SJCRH30 (cell line): ENCODE measurements at places on chromosomes 7 and 10. TPM values are rescaled to one million over a fixed set of nuclear protein-coding genes. Genes with fewer than 3 reads are reported as not detected.

DNA sequence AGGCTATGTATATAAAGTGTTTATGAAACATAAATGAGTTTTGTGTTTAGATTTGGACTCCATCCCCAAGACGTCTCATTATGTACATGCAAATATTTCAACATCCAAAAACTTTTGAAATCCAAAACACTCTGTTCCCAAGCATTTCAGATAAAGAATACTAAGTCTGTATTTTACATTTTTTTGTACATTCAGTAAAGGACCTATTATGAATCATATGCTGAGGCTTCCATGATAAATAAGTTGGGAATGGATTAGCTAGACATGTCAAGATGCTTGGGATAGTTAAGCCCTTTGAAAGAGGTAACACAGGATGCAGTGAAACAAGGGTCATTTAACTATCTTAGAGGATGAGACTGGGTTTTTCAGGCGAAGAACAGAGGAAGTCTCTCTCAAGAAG lies 262.9 kb downstream of the SNX13 start:
- no peak for DNase-seq

COL13A1 gene
- 0.20 and 0.26 TPM in 2 replicates for total RNA-seq

ATOH7 gene
- 0.13 TPM in 1 of 2 replicates, not detected in the other for total RNA-seq

DNA sequence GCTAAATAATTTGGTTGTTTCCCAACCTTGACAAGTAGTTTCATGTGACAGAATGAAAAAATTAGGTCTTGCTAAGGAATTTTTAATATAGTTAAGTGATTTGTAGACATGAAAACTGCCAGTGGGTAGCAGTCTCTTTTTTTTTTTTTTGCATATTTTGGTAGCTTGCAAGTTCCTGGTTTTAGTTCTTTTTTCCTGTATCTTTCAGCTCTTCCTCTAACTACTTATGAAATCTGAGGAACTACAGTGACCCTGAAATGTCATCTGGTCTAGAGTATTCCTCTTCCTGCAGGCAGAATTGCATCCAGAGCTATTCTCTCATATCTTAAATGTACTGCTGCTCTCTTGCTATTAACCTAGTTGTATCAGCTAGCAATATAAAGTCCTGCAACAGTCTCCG lies 160.4 kb downstream of the HDAC9 start:
- no peak for DNase-seq

- DNase-seq = no peak
Observed at GRCh38 chr7:7978860-7979259, 10.3 kb downstream of the GLCCI1 start.

- no peak for DNase-seq
Observed at GRCh38 chr7:154255324-154255723, 203.1 kb downstream of the DPP6 start.

ELN gene
- 100 and 110 TPM in 2 replicates for total RNA-seq

AKR1C8 gene
- total RNA-seq = 0.10 and 0.23 TPM in 2 replicates

BLNK gene
- not detected in 2 replicates for total RNA-seq

DNA sequence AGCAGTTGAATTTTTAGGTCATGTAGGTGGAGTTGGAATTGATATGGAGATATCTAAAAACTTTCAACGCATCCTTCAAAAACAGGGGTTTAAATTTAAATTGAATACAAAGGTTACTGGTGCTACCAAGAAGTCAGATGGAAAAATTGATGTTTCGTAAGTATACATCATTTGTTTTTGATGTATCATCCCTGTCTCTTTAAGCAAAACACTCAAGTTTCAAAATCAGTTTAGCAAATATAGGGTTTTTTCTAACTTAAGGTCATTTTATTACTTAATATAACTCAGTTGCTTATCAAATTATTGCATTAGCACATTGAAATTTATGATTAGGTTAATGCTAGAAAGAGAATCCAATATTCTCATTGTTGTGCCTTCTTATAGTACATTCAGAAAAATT lies 24.6 kb downstream of the DLD start:
- no peak for DNase-seq

DNA sequence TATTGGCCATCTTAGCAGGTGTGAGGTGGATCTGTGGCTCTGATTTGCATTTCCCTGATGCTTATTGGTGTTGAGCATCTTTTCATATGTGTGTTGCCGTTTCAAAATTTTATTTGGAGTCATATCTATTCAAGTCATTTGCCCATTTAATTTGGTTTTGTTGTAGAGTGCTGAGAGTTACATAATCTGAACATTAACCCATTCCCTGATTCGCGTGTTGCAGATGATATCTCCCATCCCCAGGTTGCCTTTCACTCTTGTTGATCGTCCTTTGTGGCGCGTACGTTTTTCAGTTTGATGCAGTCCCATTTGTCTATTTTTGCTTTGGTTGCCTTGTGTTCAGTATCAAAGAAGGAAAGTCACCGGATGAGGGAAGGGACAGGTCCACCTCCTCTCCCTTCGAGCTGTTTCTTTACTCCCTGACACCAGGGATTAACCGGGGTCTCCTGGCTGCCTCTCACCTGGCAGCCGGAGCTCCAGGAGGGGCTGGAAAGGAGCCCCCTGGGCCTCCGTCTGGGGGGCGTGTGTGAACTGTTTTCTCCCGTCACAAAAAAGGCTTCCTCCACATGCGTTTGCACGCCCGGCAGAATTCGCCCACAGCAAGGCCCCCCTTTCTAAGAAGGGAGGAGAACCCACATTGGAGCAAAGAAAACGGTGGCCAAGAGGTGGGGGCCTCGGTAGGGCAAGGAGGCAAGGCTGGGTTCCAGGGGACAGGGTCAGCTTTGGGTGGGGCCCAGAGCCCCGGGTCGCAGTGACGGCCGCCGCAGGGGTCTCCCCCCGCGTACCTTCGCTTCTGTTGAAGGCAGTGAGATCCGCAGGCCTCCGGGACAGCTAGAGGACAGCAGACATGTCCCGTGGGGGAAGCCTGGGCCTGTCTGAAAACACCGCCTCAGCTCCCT lies 8.3 kb downstream of the MNX1 start:
- DNase-seq = no peak

- DNase-seq = peak; percentile 95
Observed at GRCh38 chr7:44921607-44922350, 36.4 kb upstream of the PURB start.

GRCh38 chr10:116671274-116671926 lies 50.6 kb downstream of the PNLIPRP2 start:
- DNase-seq = no peak

GRCh38 chr10:91335147-91335546 lies 75.0 kb upstream of the HECTD2 start:
- no peak for DNase-seq

- DNase-seq = no peak
Observed at GRCh38 chr7:68707958-68708357, 890.3 kb upstream of the AUTS2 start.

ASB10 gene
- not detected in 2 replicates for total RNA-seq

OR9A2 gene
- not detected in 2 replicates for total RNA-seq

DNA sequence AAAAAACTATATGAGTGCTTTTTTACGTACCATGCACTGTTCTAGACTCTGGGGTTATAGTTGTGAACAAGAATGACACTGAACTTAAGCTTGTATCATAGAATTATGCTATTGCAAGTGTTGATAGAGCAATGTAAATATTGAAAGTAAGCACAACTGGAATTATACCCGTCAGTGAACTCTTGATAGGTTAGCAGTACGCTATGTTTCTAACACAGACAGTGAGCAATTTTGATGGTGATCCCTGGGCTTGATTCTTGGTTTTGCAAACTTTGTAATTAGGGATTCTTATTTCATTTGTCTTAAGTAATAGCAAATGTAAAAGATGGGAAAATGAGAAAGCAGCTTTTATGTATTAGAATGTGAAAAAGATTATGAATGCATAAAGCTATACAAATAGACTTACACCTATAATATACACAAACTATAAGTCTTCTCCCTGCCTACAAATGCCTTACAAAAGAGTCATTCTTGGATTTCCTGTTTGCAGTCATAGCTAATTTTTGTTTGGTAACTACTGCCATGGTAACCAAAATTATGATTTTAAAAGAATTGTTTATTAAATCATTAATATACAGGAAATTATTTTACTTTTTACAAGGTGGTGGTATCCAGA lies 6.7 kb downstream of the TES start:
- DNase-seq = no peak

DNA sequence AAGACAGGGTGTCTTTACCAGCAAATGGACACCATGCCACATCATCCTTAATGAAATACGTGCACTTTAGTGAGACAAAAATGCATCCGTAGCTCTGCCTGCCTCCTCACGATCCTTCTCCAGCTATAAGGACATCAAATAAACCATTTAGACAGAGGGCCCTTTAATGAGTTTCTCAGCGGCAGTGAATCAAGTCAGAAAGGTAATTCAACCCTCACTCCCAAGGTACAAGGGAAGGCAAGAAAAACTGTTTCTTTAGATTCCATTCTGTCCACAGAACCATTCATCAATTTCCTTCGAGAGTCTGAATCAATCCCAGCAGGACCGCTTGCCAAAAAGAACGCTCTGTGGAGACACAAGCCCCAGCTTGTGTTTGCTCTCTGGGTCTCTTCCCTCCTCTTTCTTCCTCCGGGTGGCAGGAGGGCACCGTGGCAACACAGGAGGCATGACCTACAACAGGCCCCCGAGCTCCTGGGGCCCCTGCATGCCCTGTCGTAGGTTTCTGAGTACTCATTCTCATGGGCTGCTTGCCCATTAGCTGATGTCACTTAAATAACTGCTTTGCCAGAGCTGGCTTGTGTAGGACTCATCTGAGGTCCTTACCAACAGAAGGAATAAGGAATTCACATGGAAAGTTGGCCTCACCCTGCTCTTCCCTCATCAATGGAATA lies 297.8 kb upstream of the PRKCQ start:
- no peak for DNase-seq

GRCh38 chr7:48089046-48090003 lies at the start of gene UPP1:
Gene UPP1, plus strand, starts transcription at chr7:48089265. Its CDS starts 5,519 bp downstream, at chr7:48094784.
- no peak for DNase-seq

PDGFA gene
- 26.9 and 31.6 TPM in 2 replicates for total RNA-seq

DNA sequence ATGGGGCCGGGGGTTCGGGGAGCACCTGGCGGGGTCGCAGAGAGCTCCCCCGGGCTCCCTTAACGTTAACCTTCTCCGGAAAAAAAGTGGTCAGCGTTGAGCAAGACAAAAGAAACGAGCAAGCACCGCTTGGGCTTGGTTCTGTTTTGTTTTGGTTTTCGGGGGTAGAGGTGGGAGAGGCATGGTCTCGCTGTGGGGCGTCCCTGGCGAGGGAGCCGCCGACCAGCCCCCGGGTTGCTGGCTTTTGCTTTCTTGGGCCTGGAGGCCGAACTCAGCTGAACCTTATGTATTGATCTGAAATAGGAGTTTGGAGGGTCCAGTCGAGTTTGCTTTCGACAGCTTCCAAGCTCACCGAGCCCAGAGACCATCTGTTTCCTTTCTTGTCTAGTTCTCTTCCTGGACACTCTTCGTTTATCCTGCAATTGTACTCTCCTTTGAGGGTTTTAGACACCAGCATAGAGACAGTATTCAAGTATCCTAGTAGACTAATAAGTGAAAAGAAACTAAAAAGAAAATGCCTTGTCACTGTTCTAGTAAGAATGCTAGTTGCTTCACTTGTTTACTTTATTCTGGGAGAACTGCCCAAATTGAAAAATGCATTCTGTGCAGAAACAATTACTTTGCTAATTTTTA lies 980 bp downstream of the FHIP2A start:
- peak; percentile 29 for DNase-seq

PNLIPRP3 gene
- 0.10 TPM in 1 of 2 replicates, not detected in the other for total RNA-seq

GRCh38 chr7:43456200-43456599 lies 126.7 kb upstream of the STK17A start:
- no peak for DNase-seq

GRCh38 chr7:50591480-50592438 lies 26.6 kb upstream of the DDC start:
- no peak for DNase-seq

HDAC9 gene
- total RNA-seq = 1.4 and 2.5 TPM in 2 replicates

ATG9B gene
- 0.08 TPM in 1 of 2 replicates, not detected in the other for total RNA-seq

DNA sequence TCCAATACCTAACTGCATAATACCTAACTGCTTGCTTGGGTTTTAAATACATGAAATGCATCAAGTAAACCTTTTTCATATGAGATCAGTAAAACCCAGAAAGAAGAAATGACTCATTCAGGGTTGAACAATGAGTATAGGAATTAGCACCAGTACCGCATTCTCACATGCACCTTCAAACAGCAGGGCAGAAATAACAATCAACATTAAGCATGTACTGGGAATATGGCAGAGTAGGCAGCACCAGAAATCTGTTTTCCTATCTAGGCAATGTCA lies 850.3 kb upstream of the SORCS1 start:
- no peak for DNase-seq

DYNC1I1 gene
- total RNA-seq = 7.9 and 11.9 TPM in 2 replicates

TSPAN33 gene
- 47.8 and 49.1 TPM in 2 replicates for total RNA-seq
